ENCODE measurements at places on chromosomes 5 and 9.

DNA sequence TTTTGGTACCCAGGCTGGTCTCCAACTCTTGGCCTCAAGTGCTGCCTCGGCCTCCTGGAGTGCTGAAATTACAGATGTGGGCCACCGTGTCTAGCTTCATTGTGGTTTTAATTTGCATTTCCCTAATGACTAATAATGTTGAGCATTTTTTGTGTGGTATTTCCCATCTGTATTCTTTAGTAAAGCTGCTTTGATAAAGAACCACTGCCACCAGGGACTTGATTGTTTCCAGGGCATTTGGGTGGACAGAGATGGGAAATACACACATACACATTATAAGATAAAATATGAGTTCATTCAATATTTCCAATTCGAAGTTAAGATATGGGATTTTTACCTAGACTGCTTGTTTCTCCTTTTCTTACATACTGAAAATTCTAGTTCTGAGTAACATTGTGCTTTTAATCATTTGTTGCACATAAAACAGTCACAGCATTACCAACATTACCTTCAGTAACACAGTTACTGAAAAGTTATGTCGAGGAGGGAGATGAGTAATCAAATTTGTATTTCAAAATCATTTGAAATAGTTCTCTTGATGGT is 28.9 kb downstream of the HABP4 start:
- peak; percentile 12 for DNase-seq

- no peak for DNase-seq
Observed at GRCh38 chr5:154349626-154350264, 96.1 kb upstream of the SAP30L start.

DNA sequence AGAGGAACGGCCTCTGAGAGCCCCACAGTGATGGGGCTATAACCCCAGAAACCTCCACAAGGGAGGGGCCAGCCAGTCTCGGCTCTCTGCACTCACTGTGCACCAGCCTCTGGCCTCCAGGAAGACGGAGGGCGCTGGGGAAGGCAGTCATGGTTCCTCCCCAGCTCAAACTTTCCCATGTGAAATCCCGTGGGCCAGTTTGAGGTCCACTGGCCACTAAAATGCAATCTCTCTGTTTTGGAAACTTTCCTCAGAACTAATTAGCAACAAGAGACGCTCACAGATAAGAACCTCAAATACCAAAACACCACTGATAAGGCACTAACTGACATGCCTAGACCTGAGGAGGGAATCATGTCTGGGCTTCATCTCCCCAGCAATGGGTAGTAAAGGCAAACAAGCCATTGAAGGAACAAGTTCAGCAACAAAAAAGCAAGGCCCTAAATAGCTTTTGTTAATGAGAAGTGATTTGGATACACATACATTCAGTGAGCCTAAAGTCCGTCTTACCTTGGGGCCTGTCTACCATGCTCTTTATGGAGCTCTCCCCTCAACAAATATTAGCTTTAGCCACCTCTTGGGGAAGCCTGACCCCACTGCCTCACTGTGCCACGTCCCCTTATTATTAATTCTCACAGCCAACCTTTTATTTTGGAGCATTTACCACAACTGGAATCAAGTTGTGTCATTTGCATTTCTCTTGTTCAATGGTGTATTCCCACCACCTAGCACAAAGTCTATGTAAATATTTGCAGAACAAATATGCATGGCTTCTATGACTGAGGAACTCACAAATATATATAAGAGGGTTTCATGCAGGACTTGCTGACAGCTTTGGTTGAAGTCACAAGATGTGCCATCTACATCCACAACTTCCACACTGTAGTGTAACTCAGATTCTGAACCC is 56.1 kb upstream of the GLRX start:
- DNase-seq = no peak

DNA sequence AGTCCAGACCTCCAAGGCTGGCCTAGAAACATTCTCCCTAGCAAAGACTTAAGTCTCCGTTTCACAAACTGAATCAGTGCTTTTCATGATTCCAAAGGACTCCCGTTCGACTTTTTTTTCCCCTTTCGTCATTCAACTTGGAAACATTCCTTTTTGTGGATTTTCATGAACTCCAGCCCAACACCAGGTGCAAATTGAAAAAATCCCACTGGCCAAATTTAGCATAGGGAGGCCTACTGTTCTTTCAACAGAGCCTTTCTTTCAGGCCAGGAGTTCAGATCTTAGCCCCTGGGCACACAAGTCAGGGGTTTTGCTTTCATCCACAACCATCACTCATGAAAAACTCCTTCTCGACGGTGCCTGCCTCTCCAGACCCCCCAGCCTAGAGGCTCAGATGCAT is 285.3 kb downstream of the PIK3R1 start:
- no peak for DNase-seq

- no peak for DNase-seq
Observed at GRCh38 chr9:82764061-82764668, 298.8 kb downstream of the RASEF start.

DNA sequence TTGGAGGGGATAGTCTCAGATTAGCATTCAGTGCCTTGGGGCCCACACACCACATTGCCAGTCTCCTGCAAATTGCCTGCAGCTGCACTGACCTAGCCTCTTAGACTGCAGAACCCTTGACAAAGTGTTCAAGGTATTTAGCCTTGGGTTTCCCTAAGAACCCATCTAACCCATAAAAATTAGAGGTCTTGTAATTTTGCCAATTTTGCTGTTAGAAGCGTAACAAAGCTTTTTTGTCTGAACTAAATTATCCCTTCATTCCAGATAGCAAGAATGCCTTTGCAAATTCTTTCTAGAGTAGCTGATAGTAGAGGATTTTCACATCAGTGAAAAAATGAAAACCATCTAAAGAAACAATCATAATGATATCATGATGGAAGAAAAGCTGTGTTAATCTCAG is 74.0 kb upstream of the CCNG1 start:
- no peak for DNase-seq

GRCh38 chr9:110116543-110116885 is 91.4 kb downstream of the C9orf152 start:
- no peak for DNase-seq

GRCh38 chr9:33381231-33381791 is 21.1 kb downstream of the AQP7 start:
- no peak for DNase-seq

- no peak for DNase-seq
Observed at GRCh38 chr5:82222597-82223574, 55.3 kb downstream of the RPS23 start.

GRCh38 chr5:82521431-82522051 is 243.4 kb upstream of the RPS23 start:
- no peak for DNase-seq

- no peak for DNase-seq
Observed at GRCh38 chr5:128627939-128628338, 89.9 kb upstream of the FBN2 start.

- no peak for DNase-seq
Observed at GRCh38 chr5:71946343-71947030, 160.8 kb upstream of the MAP1B start.

GRCh38 chr5:9037048-9037447 is 508.8 kb downstream of the SEMA5A start:
- no peak for DNase-seq

DNA sequence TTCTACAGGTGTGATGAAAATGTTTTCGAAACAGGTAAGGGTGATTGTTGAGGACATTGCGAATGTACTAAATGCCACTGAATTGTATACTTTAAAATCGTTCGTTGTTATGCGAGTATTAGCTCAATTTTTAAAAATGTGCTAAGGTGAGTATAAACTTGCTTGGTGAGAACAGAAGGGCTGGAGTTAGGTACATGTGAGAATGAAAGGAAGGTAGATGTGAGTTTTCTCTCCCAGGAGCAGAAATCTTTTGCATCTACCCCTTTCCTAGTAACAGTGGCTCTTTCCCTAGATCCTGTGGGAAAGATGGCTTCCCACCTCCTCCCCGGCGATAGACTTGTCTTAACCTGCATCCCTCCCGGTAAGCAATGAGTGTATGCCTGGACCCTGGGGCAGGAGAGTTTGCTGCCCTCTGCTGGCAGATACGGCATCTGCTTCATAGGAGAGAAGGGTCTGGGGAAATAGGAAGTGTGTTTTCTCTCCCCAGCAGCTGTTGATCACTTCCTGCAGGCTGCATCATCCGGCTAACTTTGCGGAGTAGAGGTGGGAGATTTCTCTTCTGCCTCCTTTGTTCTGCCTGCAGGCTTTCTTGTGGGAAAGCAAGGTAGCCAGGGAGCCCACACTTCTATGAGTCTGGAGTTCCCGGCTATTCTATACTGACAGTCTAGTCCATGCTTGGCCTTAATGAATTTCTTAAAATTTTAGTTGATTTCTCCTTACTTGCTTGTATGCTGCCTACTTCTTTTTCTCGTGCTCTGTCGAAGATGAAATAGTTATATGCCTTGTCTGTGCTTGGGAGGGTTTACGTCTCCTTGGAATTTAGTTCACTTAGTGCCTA is 373.3 kb upstream of the SEMA6A start:
- DNase-seq = peak; percentile 47

GRCh38 chr5:717143-717542 is 24.0 kb upstream of the TPPP start:
- no peak for DNase-seq

DNA sequence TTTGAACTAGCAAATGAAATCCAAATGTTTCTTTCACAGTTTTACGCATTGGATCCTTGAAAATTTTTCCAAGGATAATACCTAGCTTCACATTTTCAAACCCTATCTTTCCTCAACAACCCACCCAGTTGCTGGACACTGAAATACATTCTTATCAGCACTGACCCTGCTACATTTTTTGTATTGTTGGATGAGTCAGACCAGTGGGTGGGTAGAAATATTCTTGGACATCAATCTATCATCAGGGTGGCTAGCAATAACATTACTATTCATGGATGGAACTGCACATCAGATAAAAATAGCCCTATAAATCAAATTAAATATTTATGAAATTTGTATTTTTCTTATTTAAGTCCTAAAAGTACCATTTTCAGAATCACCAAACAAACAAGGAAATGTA is 407.4 kb upstream of the IZUMO3 start:
- no peak for DNase-seq

DNA sequence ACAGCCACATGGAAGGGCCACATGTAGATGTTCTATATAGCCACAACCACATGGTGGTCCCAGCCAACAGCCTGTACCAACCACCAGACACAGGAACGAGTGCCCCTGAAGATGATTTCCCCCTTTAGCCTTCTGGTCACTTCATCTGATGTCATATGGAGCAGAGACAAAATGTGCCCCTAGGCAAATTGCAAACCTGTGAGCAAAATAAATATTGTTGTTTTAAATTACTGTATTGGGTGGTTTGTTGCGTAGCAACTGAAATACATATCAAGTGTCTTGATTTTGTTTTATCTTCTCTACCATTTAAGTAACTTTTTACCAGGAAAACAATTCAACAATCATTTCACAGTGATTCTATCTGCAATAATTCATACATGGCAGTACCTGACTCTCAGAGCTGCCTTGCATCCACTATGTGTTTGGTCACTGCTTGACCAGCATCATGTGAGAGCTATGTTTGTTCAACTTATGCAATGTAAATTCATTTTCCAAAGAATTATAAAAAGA is 142.5 kb upstream of the VLDLR start:
- DNase-seq = no peak
